Stimulated activated CD8-positive, alpha-beta memory T cell treated with anti-CD3 and anti-CD28 coated beads, Interleukin-15, amount 100 ng/mL, for 4 hours (primary cell): ENCODE measurements at places on chromosomes 1 and 21.

GRCh38 chr1:91809317-91809716 lies 76.6 kb downstream of the TGFBR3 start:
- DNase-seq: no peak

GRCh38 chr1:117732065-117732797 lies 126.4 kb downstream of the TENT5C start:
- DNase-seq: no peak

DNA sequence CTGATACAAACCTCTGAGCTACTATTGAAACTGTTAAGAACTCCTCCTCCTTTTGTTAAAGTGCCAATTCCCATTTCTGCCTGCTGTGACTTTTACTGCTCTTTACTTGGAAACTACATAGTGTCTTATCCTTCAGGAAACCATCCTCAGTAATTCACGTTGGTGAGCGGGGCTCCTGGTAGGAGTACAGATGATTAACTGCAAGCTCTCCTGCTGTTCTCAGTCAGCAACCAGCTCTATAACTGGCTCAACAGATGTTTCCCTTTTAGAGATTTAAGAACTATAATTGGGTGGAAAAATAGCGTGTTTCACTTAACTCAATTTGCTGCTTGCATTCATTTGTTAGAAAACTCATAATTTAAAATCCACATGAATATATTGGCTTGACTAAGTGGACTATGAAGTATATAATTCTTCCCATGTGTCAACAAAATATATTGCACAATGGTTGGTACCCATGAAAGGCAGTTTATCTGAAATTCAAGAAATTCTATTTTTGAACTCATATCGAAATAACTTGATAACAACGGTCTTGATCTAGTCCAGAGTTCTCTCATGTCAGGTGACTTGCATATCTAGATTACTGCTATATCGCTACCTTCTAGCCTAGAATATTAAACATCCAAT lies 574.0 kb downstream of the KCNT2 start:
- no peak for DNase-seq

DNA sequence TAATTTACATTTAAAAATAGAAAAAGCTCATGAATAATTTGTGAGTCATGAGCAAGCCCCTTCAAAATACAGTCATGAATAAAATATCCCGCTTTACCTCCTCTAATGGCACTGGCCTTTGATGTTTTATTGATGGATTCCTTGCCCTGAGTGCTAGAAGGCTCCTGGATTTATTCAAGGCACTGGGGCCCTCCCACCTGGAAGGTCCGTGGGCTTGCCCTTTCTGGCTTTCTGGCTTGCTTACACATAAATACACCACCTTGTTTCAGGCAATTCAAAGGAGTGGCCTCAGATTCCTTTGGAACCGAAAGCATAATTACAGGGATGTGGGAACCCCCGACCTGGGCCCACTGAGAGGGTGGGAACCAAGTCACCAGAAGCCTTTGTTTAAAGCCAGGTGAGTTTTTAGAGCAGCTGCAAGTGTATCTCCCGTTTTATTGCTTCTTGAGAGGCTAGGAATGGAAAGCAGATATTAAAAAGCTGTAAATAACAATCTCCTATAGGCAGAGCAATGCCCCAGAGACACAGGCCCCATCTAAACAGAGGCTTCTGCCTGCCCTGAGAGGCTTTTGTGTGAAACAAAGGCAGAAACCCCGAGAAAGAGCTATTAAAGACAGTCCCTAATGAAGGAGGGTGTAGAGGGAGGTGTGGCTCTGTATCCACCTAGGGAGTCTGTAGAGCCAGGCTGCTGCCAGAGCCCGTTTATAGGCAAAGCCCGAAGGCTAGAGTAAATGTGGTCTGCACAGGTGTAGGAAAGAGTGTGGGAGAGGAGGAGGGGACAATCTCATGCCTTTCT lies 126.4 kb downstream of the FAM78B start:
- no peak for DNase-seq

DNA sequence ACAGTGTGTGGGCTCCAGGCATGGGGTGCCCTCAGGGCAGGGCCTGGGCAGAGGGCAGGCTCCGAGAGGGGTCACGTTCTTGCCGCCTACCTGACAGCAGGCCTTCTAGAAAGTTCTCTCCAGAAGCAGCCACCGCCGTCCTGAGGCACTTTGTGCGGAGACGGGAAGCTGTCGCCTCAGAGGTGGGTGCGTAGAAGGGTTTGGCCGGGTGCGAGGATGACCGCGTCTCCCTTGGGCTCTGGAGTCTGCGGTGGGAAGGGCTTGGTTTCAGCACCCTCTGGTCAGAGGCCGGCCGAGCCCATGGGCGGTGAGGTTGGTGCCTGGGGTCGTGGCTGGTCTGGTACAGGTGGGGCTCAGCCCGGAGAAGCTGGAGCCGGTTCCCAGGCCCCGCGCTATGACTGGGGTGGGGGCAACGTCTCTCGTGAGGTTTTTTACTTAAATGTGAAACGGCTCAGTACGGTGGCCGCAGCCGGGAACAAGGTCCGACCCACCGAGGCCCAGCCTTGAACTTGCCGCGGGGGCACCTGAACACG lies 10.1 kb upstream of the TTLL10 start:
- DNase-seq: no peak

- no peak for DNase-seq
Measured at GRCh38 chr21:38468989-38469388, 29.3 kb downstream of the ERG start.

DNA sequence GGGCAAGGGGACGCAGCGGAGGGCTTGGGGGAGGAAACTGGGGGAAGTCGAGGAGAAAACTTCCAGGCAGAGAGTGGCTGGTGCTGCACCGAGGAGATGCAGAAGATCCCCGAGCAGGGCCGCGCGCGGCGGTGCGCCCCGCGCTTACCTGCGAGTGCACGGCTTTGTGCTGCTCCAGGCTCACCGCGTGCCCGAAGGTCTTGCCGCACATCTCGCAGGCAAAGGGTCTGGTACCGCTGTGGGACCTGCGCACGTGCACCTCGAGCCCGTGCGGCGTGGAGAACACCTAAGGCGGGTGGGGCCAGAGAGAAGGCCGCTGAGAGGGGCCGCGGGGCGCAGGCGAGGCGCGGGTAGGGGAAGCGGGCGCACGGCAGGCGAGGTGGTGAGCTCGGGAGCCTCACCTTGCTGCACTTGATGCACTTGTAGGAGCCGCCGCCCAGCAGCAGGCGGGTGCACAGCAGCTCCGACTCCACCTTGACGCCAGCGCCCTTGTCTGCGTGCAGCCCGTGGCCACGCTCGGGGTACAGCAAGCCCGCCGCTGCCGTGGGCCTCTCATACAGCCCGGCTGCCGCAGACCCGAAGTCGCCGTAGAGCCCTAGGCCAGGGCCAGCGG lies 6.4 kb downstream of the GFI1 start:
- no peak for DNase-seq

DNA sequence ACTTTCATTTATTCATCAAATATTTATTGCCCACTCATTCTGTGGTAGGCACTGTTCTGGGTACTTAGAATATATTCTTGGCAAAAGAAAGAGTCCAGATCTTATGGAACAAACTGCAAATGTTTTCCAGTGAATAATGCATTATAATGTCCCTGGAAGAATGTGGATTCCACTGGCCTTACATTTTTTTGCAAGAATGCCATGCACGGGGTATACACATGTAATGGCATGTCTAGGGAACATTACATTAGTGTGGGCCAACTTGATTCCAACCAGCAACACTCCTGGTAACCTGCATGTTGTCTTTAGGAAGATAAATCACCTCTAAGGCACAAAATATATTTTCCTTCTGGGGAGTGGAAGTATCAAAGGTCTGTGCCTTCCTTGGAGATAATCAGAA lies 33.0 kb upstream of the IFI44L start:
- DNase-seq: no peak

- no peak for DNase-seq
Measured at GRCh38 chr21:31103163-31103562, 64.9 kb upstream of the KRTAP19-8 start.

DNA sequence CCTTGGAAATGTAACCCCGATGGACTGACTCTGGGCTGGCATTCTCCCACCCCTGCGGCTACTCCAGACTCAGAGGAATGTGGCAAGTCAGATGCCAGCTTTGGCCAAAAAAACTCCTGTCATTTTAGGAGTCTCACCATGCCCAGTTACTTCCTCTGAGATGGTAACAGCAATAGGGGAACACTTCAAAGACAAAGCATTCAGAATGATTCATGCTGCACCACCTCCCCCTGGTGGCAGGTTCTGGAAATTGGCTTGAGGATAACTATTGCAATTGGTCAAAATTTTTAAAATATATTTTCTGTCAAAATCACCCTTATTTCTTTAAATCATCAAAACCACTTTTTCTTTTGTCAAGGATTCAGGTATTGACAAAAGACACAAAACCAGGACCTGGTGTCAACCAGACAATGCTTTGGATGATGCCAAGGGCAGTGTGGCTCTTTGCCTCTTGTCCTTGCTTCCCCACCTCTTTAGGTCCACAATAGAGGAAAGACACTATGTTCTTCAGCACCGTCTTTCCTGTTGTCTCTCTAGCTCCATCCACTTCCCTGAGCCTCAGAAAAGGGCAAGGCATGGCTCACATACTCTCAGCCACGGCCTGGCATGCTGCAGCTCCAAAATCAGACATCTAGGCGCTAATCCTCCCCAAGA lies 9.9 kb upstream of the CDCA8 start:
- no peak for DNase-seq

DNA sequence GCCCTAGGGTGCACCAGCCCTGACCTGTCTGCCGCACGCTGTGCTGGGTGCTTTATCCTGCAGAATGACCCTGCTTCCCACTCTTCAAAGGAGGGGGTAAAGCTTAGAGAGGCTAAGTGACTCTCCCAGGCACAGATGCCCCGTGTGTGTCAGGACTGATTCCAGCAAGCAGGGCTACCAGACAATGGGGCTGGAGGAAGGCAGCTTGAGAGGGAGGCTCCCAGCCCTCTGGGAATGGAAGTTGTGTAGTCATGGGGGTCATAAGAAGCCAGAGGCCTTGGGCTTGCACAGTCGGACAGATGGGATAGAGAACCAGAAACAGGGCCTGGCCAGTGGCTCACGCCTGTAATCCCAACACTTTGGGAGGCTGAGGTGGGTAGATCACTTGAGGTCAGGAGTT lies 94.1 kb upstream of the KLHDC7A start:
- DNase-seq: no peak

- no peak for DNase-seq
Measured at GRCh38 chr1:37288900-37289299, 185.5 kb upstream of the ZC3H12A start.

DNA sequence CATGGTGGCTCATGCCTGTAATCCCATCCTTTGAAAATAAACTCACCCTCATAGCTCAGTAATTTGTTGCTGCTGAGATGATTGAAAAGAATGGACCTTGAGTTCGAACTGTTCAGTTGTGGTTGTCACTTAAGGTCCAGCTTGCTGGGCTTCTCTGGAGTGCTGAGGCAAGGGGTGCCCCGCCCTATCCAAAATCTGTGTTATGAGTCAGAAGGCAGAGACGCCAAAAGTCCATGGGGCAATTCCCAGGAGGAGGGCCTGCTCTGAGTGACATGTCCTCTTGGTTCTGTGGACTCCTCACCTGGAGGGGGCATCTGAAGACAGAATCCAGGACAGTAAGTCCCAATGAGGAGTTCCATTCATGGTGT lies 64.8 kb downstream of the MYOM3 start:
- DNase-seq: no peak

DNA sequence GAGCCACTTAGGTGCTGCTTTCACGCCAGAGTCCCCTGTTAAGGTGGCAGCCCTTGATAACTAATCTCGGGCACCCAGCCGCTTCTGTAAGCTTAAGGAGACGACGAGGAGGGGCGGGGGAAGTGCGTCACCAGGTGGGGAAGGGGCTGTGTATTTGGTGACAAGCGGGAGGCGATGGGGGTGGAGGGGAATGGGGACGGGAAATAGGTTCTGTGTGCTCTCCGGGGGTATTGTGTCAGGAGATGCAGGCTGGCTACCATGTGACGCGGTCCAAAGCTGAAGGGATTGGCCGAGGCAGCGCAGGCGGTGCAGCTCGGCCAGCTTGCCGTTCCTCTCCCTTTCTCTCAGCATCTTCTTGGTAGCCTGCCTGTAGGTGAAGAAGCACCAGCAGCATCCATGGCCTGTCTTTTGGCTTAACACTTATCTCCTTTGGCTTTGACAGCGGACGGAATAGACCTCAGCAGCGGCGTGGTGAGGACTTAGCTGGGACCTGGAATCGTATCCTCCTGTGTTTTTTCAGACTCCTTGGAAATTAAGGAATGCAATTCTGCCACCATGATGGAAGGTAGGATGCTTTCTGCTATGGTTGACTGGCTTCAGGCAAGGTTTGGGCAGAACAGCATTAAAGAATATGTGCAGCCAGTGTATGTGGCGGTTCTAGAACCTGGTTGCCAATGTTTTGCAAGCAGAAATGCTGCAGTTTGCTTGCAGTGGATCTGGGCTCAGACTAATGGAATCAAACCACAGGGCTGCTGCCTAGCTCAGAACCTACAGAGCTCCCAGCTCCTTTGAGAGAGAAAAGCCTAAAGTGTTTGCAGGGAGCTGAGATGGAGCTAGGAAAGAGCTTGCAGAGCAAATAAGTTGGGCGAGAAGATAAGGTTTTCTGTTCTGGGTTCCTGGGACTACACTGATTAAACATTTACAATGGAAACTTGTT lies at the start of gene SGIP1:
Gene SGIP1 (plus strand): TSS at position 350 of the 937 bp plus-strand sequence. CDS start 206 bp downstream, at position 556.
- no peak for DNase-seq

GRCh38 chr1:6593810-6594209 lies 8.9 kb downstream of the KLHL21 start:
- DNase-seq: no peak

GRCh38 chr21:28608646-28609045 lies 384.0 kb downstream of the LTN1 start:
- no peak for DNase-seq

DNA sequence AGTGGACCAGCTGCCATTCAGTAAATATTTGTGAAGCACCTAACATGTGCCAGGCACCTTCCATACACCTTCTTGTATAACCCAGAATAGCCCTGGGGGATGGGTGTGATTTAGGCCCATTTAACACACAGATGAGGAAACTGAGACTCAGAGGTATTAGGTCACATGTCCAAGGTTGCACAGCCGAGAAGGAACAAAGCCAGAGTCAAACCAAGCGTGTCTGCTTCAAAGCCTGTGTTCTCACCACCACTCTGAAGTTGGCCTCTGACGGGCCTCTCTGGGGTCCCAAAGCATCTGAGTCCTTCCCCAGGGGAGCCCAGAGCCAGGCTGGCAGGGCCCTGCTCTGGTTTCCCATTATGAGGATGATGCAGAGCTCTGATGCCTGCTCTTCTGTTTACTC lies 65.1 kb downstream of the LACTBL1 start:
- DNase-seq: no peak

DNA sequence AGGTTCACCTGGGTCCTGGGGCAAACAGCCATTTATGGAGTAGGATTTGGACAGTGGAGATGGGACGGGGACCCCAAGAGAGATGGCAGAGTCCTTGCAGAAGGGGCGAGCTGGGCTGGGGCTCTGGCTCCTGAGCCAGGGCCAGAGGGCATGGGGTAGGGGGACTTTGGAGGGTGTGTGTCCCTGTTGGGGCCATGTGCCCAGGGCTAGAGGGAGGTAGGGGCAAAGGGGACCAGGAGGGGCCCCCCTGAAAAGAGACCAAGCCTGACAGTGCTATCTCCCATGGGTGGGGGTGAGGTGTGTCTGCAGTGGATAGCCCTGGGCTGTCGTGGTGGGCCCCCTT lies 92.3 kb downstream of the TRIM11 start:
- DNase-seq: no peak

GRCh38 chr1:155124503-155125463 lies 2.9 kb upstream of the EFNA1 start:
- no peak for DNase-seq

GRCh38 chr1:15254559-15254958 lies 7.5 kb downstream of the FHAD1 start:
- DNase-seq: no peak
